ENCODE measurements at places on chromosomes 4 and X.
A peak's percentile ranks its signal among the peaks of the same experiment; 100 is the strongest.

- DNase-seq, result no peak
Measured at GRCh38 chrX:2967998-2968909, 38.1 kb upstream of the ARSH start.

GRCh38 chr4:139523076-139523475 is 32.9 kb downstream of the SETD7 start:
- no peak for DNase-seq

GRCh38 chr4:82561786-82562563 is at the start of gene TMEM150C:
Gene TMEM150C, minus strand, starts transcription at chr4:82561988. Its CDS starts 57,331 bp downstream, at chr4:82504657.
- no peak for DNase-seq

DNA sequence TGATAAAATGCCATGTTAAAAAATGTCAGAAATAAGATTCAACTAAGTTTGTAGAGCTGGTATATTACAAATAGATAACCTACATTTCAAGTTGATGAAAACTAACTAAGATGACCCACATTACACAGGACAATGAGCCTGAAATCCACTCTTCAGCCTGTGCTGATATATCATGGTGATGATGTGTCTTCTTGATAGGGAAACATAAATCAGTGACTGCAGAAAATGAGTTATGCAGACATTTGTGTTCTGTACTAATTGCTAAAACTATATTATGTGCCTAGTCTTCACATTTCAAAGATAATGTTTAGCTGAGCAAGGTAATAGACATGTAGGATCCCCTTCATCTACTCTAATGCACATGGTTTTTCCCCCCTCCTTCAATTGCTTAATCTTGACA is 331.6 kb upstream of the F9 start:
- DNase-seq, result no peak

DNA sequence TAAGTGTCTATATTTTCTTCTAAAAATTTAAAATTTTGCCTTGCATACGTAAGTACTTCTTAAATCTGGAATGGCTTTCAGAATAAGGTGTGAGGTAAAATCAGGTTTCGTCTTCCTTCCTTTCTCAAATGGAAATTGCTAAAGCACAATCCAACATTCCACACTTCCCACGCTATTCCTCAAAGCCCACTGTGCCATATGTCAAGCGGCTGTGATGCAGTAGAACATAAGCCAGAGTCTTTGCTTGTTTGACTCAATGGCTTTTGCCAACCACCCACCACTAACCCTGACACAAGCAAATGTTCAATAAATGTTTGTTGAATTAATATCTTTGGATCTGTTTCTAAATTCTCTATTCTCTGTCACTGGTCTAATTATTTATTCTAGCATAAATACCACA is 1199.7 kb upstream of the TENM3 start:
- no peak for DNase-seq

- no peak for DNase-seq
Measured at GRCh38 chr4:185536411-185536709, 1.1 kb upstream of the PDLIM3 start.

DNA sequence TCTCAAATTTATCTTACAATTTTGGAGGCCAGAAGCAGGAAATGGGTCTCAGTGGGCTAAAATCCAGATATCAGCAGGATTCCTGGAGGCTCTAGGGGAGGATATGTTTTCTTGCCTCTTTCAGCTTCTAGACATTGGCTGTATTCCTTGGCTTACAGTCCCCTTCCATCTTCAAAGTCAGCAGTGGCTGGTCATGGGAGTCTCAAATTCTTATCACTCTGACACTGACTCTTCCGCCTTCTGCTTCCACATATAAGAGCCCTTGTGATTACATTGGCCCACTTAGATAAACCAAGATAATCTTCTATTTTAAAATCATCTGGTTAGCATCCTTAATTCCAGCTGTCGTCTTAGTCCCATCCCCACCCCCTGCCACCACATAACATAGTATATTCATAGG is 113.0 kb downstream of the PCDH7 start:
- DNase-seq, result no peak

DNA sequence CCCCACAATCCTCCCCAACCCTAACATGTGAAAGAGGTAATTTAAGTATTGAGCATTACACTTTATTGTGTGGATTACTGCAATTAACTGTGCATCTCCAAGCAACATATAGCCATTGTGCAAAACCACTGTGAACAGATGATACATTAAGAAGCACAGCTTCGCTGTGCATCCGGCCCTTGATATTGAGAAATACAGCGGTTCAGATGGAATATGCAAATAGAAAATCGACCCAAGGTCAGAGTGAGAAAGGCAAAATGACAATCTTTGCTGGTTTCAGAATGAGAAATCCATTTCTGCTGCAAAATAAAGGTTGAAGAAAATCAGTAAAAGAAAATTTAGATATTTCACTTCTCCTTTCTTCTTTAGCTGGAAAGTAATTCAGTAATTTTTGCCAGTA is 805.9 kb upstream of the GRID2 start:
- no peak for DNase-seq

GRCh38 chr4:163598028-163598427 is 103.5 kb downstream of the TMA16 start:
- no peak for DNase-seq

DNA sequence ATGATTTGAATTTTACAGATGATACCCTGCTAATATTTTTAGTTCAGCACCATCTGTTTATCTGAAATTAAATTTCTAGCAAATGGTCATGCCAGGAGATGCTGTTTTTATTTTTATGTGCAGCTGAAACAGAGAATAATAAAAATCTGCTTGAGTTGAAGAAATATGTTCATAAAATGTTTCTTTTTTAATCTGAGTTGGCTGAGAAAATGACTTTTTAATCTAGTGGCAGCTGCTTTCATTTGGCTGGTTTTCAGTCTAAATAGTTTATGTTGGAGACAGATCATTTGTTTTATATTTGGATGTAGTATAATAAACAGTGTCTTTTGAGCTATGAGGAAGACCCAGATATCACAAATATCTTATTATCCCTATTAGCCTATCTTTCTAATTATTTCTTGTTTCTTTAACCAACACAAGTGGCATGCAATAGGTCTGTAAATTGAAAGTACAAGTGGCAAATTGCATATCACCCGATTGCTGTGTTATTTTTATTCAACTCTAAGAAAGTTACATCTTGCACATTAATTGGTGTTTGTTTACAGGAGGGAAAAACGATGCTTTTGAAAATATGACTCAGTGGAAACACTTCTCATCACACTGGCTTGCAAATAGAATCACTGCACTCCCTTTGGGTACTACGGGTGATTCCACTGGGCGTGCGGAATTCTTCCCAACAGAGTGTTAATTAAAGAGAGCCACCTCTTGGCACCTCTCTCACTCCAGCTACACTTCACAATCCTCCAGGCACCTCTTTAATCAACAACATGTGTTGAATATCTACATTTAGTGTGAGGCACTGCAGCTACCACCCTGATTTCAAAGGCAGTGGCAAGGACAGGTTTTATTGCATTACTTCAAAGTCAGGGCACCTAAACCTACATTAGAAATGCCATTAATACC is 51.7 kb upstream of the AP1S2 start:
- DNase-seq, result no peak

DNA sequence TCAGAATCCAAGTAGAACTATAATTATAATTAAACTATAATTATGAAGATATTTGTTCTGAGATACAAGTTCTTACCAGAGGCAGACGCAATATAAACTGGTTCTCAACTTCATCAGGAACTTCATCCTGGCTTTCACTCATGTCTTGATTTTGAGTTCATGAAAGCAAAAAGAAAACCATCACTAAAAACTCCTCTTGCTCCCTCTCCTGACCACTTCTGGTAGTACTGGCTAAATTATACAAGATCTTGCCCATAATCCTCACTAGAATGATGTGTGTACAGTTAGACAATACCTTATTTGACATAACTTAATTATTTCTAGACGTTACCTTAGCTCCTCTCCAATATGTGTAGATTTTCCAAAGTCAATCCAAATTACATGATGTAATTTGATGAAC is 3.7 kb downstream of the TAF7L start:
- peak; percentile 62 for DNase-seq

DNA sequence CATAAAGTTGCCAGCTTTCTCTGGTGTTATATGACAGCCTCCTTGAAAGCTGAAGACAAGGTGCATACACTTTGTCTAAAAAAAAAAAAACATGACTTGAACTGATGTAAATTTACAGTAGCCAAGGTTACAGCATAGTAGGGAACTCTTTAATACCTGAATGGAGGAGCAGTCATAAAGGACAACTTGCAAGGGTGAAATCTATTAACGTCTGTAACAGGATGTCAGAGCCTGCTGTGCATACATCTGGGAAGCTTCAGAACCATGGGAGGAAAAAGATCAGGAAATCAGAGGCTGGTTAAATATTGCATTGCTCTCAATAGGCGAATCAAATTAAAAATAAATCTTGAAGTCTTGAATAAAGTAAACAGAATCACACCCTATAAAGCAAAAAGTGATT is 484.0 kb upstream of the CTSO start:
- no peak for DNase-seq

GRCh38 chr4:123299212-123299691 is 97.3 kb upstream of the SPRY1 start:
- DNase-seq, result no peak

DNA sequence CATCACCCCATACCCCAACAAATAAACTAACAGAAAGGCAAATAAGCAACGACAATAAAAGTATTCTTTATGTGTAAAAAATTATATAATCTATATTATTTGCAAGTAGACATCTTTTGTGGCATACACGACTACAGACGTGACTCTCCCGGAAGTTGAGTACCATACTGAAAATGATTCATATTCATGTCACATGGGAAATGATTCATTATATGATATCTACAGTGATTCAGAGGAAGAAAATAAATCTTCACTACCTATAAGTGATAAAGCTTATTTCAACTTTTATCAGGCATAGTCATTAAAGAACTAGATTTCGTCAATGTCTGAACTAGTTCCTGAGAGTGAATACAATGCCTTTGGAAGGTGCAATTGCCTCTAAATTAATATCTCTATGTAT is 4.6 kb upstream of the ANTXR2 start:
- DNase-seq, result no peak

DNA sequence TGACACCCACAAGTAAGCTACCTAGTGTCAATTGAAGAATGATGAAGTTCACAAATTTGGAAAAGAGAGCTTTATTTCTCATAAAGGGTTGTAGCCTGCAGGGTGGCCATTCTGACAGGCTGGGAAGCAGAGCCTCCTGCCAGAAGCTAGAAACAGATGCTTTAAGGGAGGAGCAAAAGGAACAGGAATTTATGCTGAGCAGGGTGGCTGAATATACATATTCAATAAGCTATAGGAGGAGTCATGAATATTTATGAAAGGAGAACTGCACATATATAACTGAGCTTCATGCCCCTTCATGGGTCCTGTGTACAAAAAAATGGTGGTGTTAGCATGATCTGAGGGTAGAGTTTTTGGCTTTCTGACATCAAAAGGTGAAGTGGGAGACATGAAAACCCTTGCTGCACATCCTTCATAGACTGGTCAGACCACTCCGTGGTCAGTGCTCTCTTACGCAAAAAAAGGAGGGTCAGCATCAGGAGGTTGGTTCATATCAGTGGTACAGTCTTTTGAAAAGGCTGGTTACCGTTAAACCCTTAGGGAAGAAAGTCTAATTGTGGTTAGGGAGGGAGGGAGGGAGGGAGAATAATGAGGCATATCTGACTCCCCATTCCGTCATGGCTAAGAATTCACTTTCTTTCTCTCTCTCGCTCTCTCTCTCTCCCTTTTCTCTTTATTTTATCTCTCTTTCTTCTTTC is 121.4 kb downstream of the LUZP4 start:
- DNase-seq, result no peak

DNA sequence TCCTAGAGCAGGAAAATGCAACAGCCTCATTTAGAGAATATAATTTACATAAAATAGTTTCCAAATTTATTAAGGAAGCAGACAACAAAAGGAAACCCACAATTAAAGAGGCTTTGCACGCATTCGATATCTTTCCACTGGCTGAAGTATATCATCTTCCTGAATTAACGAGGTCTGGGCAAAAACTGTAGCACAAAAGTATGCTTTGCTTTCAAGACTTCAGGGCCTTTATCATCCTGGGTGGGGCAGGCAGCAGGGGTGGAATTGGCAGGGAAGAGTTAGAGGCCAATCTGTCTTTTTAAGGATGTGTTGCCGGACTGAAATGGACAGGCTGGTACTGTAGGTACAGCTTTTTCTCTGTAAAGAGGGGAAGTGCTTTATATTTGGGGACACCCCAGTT is 17.0 kb upstream of the STX18 start:
- DNase-seq, result no peak

GRCh38 chrX:54181202-54181953 is 1.7 kb downstream of the FAM120C start:
- no peak for DNase-seq

- no peak for DNase-seq
Measured at GRCh38 chr4:123380728-123381716, 15.6 kb upstream of the SPRY1 start.

- DNase-seq, result no peak
Measured at GRCh38 chr4:105967058-105967658, 71.9 kb downstream of the NPNT start.

GRCh38 chr4:1534095-1534872 is 128.0 kb upstream of the NKX1-1 start:
- no peak for DNase-seq

DNA sequence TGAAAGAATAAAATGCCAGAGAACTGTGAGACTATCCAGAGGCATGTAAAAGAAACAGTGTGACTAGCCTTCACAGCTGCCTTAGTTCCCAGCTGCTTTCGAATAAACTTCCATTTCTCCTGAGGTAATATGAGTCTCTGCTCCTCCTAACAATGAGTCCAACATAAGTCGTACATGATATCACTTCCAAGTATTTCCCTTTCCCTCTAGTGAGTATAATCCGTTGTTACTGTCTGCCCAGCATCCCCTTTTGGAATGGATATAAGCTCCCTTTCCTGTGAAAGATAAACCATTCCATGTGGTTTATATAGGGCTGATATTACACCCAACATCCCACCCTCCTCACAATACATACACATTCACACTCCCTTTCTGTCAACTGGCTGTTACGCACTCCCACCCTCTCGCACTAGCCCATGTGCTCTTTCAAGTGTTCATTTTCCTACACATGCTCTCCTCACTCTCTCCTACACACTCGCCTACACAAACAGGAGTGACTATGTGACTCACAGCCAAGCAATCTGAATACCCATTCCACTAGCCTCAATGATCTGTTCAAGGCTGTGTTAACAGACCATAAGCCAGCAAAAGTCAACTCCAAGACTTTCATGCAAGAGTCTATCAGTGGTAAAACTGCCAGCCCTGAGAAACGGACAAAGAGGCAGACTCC is 5.0 kb downstream of the NAF1 start:
- DNase-seq, result no peak

GRCh38 chr4:107261241-107261874 is 225.2 kb upstream of the DKK2 start:
- DNase-seq, result no peak

DNA sequence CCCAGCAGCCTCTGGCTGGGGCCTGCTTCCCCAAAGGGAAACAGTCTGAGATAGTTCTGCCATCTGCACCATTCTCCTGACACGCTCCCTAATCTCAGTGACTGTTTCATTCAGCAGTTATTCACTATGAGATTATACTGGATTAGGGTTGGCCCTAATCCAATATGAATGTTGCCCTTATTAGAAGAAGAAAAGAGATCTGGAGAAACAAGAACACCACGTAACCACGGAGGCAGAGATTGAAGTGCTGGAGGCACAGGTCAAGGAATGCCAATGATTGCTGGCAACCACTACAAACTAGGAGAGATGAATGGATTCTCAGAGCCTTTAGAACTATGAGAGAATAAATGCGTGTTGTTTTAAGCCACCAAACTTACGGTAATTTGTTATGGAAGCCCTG is 7.4 kb downstream of the ACOX3 start:
- no peak for DNase-seq

Data from hematopoietic multipotent progenitor cell (in vitro differentiated cells).